ENCODE measurements at places on chromosomes 1 and 21.

- peaks cover 11% of the 10 kb centered on the region for H3K4me1 ChIP-seq
- peak overlapping the region; percentile 55 for H3K4me3 ChIP-seq
- no peak overlapping the region for H3K27ac ChIP-seq
- H3K36me3 ChIP-seq = no peaks in the 10 kb centered on the region
- H3K27me3 ChIP-seq = peaks cover 49% of the 10 kb centered on the region
These were observed 3.4 kb downstream of the ADGRB2 start for GRCh38 chr1:31760471-31761470.

DNA sequence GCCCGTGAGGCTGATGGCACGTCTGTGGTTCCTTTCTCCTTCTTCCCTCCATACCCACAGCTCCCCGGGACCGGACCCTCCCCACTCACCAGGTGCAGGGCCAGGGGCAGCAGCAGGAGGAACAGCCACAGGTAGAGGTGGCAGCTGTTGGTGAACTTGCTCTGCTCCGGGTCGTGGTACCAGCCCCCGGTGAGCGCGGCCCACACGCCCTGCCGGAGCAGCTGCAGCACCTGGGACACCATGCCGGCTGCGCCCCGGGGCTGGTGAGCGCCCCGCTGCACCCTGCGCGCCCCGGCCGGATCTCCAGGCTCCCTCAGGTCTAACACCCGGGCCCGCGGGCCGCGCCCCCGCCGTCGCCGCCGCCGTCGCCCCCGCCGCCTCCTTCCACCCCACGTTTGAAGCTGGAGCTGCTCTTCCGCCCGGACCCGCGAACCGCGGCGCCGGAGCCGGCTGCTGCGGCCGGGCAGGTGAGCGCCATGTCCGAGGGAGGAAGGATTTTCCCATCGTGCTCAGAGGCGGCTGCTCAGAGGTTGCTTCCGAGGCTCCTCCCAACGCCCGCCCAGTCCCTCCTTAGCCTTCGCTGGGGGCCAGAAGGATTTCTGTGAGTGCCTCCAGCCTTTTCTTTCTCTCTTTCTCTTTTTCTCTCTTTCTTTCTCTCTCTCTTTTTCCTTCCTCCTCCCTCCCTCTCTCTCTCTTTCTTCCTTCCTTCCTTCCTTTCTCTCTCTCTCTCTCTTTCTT, at the start of gene PCNX2:
TSS of gene PCNX2 (minus strand) at position 489 of the 738 bp plus-strand sequence. CDS start at position 242, 247 bp downstream.
- peaks cover 24% of the 10 kb centered on the region for H3K4me1 ChIP-seq
- H3K4me3 ChIP-seq = peak within 1 kb of the TSS; percentile 88
- peak; percentile 58 for DNase-seq
- H3K36me3 ChIP-seq = peaks cover 2% of the 10 kb centered on the region
- no peaks in the 10 kb centered on the region for H3K27me3 ChIP-seq

DNA sequence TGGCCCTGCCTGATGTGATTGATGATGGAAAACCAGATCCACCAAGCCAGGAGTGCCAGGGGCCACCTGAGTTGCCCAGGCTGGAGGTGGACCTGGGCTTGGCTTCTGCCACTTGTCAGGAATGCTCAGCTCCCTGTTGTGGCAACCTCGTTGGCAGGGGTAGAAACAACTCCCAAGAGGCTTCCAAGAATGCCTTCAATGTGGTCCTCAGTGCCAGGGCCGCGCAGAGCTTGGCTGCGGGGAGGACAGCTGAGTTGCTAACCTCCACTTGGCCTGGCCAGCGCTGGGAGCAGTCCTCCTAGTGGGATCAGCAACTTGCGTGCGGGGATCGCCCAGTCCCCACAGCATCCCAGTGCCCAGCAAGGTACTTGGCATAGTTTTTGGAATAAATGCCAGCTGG, 9.0 kb downstream of the MYOM3 start:
- DNase-seq = no peak
- H3K36me3 ChIP-seq = no peaks in the 10 kb centered on the region
- H3K27ac ChIP-seq = no peak overlapping the region
- no peaks in the 10 kb centered on the region for H3K27me3 ChIP-seq

GRCh38 chr1:226082959-226083301, 20.4 kb downstream of the H3-3A start:
- H3K4me3 ChIP-seq = peak overlapping the region; percentile 88
- DNase-seq = no peak
- H3K36me3 ChIP-seq = no peaks in the 10 kb centered on the region
- peaks cover 8% of the 10 kb centered on the region for H3K27me3 ChIP-seq
- peaks cover 8% of the 10 kb centered on the region for H3K4me1 ChIP-seq
- no peak overlapping the region for H3K27ac ChIP-seq

DNA sequence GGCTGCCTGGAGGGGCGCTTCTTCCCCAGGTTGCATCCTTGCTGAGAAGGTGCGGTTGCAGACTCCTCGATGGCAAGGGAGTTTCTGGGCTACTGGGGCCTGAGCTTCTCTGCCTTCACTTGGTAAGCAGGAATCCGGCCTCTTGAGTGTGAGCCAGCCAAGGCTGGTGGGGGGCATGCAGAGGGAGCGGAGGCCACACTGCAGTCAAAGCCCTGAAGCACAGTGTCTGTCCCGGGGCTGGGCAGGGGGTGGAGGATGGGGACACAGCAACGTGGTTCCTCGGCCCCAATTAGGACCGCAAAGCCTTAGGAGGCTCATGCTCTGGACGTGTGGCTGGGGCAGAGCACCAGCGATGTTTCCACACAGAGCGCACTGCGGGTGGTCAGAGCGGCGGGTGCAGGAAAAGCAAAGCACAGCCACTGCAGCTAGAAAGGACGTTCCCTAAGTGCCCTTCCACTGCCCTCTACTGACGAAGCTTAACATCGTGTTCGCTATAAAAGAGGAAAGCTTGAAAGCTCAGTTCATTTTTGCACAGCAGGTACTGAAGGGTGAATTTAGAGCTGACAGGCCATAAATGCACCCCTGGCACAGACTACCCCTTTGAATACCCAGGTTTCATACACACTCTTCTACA, 60.7 kb upstream of the COG2 start:
- no peak for DNase-seq
- H3K4me3 ChIP-seq = no peak overlapping the region
- no peak overlapping the region for H3K27ac ChIP-seq
- H3K27me3 ChIP-seq = peaks cover 4% of the 10 kb centered on the region
- no peaks in the 10 kb centered on the region for H3K4me1 ChIP-seq

- peaks cover 11% of the 10 kb centered on the region for H3K4me1 ChIP-seq
- H3K27ac ChIP-seq = no peak overlapping the region
- H3K27me3 ChIP-seq = peaks cover 61% of the 10 kb centered on the region
These were observed 1.8 kb downstream of the ERRFI1 start for GRCh38 chr1:8024329-8024728.

GRCh38 chr1:86650065-86650464, 54.3 kb upstream of the SH3GLB1 start:
- H3K36me3 ChIP-seq = no peaks in the 10 kb centered on the region
- no peaks in the 10 kb centered on the region for H3K27me3 ChIP-seq
- no peak overlapping the region for H3K4me3 ChIP-seq
- H3K4me1 ChIP-seq = no peaks in the 10 kb centered on the region
- H3K27ac ChIP-seq = no peak overlapping the region
